ENCODE measurements at places on chromosomes 6 and 20.

GRCh38 chr6:22068561-22069305 lies 228.1 kb downstream of the PRL start:
- no peaks in the 10 kb centered on the region for H3K36me3 ChIP-seq
- H3K4me1 ChIP-seq = peaks cover 8% of the 10 kb centered on the region
- H3K4me3 ChIP-seq = no peak overlapping the region
- no peaks in the 10 kb centered on the region for H3K27me3 ChIP-seq
- no peak for DNase-seq

GRCh38 chr6:77450924-77451323 lies 12.4 kb downstream of the HTR1B start:
- no peaks in the 10 kb centered on the region for H3K27me3 ChIP-seq
- H3K36me3 ChIP-seq = no peaks in the 10 kb centered on the region
- no peak for DNase-seq

DNA sequence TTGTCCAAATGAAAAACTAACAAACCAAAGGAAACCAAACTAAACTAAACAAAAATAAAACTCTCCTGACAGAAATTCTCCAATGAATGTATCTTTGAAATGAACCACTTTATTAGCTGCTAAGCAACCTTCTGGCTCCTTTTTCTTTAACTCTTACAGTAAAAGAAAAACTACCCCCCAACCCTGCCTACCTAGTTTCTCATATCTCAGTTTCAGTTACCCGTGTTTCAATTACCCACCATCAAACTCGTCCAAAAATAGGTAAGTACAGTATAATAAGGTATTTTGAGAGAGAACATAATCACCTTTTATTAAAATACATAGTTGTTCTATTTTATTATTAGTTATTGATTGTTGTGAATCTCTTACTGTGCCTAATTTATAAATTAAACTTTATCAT lies 177.4 kb upstream of the THEMIS start:
- H3K27me3 ChIP-seq = no peaks in the 10 kb centered on the region
- no peak for DNase-seq
- H3K4me3 ChIP-seq = no peak overlapping the region
- peaks cover 10% of the 10 kb centered on the region for H3K36me3 ChIP-seq
- H3K4me1 ChIP-seq = no peaks in the 10 kb centered on the region

- H3K36me3 ChIP-seq = peaks cover 4% of the 10 kb centered on the region
- H3K4me1 ChIP-seq = no peaks in the 10 kb centered on the region
- H3K4me3 ChIP-seq = no peak overlapping the region
- DNase-seq = no peak
- H3K27ac ChIP-seq = no peak overlapping the region
Measured at GRCh38 chr6:70844301-70844700, 112.6 kb downstream of the B3GAT2 start.

- peaks cover 5% of the 10 kb centered on the region for H3K36me3 ChIP-seq
- DNase-seq = no peak
- no peak overlapping the region for H3K4me3 ChIP-seq
- H3K4me1 ChIP-seq = peaks cover 16% of the 10 kb centered on the region
Measured at GRCh38 chr6:14787677-14788076, 458.2 kb upstream of the JARID2 start.

- no peak overlapping the region for H3K27ac ChIP-seq
- H3K4me1 ChIP-seq = no peaks in the 10 kb centered on the region
- H3K27me3 ChIP-seq = peaks cover 7% of the 10 kb centered on the region
- no peak overlapping the region for H3K4me3 ChIP-seq
- no peaks in the 10 kb centered on the region for H3K36me3 ChIP-seq
Measured at GRCh38 chr20:63461104-63461763, 11.2 kb downstream of the KCNQ2 start.

Data from activated CD8-positive, alpha-beta memory T cell treated with anti-CD3 and anti-CD28 coated beads, Interleukin-2, amount 10 ng/mL, durations not matched to agents 7 days and 5 days (primary cell).